ENCODE measurements at places on chromosomes 3 and 15.

DNA sequence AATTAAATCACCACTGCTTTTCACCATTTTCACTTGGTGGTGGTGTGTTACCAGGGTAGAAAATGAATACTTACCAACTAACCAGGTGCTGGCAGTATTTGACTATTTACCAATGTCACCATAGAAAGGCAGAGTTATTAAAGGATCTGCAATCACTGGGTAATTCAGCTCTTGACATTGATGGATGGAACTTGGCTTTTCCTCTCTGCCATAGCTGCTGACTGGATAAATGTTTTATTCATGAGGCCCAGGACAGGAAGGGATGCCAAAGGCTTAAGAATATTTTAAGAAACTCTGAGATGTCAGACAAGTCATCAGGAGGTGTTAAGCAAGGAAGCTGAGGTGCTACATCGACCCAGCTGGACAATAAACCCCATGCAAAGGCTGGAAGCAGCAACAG, 495.5 kb upstream of the CFAP20DC start:
- H3K27ac ChIP-seq, result no peak overlapping the region
- H3K4me1 ChIP-seq, result no peaks in the 10 kb centered on the region
- no peak for DNase-seq
- no peaks in the 10 kb centered on the region for H3K36me3 ChIP-seq
- H3K27me3 ChIP-seq, result no peaks in the 10 kb centered on the region
- H3K4me3 ChIP-seq, result no peak overlapping the region

- no peaks in the 10 kb centered on the region for H3K27me3 ChIP-seq
- no peak overlapping the region for H3K27ac ChIP-seq
- DNase-seq, result no peak
- H3K4me1 ChIP-seq, result no peaks in the 10 kb centered on the region
- no peaks in the 10 kb centered on the region for H3K36me3 ChIP-seq
- H3K4me3 ChIP-seq, result no peak overlapping the region
Observed at GRCh38 chr3:123672429-123673146, 87.7 kb upstream of the HACD2 start.

DNA sequence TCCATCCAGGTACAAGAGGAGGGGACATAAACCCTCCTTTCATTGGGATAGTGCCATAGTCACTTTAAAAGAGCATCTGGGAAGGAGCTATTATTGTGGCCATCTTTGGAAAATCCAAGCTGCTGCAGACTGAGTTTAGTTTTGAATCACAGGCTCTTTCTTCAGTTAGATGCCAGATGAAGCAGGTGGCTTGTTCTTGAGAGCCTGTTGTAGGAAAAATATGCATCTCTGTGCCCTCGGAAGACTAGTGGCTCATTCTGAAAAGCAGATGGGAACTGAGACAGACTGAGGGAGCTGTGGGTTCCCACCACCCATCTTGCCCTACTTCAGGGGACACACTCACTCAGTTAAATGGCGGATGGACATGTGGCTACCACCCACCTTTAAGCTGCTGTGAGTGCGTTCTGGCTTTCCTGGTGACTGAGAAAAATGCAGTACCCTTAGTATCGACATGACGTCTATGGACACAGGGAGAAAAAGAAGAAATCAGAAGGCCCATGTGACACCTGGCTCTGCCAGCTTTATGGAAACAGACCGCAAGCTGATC, 50.2 kb downstream of the RARB start:
- no peaks in the 10 kb centered on the region for H3K4me1 ChIP-seq
- H3K36me3 ChIP-seq, result no peaks in the 10 kb centered on the region
- no peak for DNase-seq

GRCh38 chr3:86047161-86047560, 943.8 kb downstream of the VGLL3 start:
- H3K27ac ChIP-seq, result no peak overlapping the region
- no peak overlapping the region for H3K4me3 ChIP-seq
- no peaks in the 10 kb centered on the region for H3K36me3 ChIP-seq
- no peak for DNase-seq
- H3K4me1 ChIP-seq, result no peaks in the 10 kb centered on the region

DNA sequence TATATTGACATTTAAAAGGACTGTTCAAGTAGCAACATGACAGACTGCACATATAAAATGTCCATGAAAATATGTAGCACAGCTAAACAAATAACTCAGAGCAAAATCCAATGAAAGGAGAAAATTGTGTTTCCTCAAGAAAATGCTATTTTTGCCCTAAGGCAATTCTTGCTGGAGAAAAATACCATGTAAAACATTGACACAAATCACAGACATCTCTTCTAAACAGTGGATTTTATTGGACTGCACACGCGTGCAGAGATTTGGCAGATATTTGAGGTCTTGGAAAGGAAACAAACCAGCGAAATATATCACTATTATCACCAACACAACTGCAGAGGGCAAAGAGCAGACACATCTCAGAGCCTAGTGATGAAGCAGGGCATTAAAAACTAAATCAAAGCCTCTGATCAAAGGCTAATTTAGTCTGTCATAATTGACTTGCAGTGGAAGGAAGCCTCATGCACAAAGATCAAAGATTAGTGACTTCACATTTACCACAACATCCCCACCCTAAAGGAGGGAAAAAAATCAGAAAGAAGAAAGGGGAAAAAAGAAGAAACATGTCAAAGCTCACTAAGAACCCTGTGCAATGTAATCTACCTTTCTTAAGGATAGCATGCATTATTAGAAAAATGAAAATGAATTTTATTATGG, 52.4 kb downstream of the CHL1 start:
- H3K27ac ChIP-seq, result no peak overlapping the region
- H3K36me3 ChIP-seq, result no peaks in the 10 kb centered on the region
- H3K4me3 ChIP-seq, result no peak overlapping the region
- DNase-seq, result no peak

DNA sequence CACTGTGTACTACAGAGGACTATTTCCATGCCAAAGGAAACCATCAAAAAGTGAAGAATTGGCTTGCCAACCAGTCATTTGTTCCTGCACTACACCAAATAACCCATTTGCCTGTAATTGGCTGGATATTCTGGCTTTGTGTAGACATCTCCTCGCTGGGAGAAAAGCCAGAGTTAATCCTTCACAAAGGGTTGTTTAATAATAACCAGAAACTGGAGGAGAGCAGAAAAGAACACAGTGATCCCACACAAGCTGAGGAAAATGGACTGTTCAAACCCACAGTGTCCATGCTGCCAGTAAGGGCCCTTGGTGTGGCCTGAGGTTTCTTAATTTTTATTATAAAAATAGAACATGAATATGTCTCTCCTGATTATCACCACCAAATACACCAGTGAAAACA, 294.0 kb downstream of the RORA start:
- peaks cover 7% of the 10 kb centered on the region for H3K4me1 ChIP-seq
- H3K36me3 ChIP-seq, result no peaks in the 10 kb centered on the region
- H3K27ac ChIP-seq, result no peak overlapping the region
- no peaks in the 10 kb centered on the region for H3K27me3 ChIP-seq
- H3K4me3 ChIP-seq, result no peak overlapping the region
- DNase-seq, result no peak

- no peaks in the 10 kb centered on the region for H3K27me3 ChIP-seq
- H3K36me3 ChIP-seq, result no peaks in the 10 kb centered on the region
- no peak for DNase-seq
- H3K4me3 ChIP-seq, result no peak overlapping the region
Observed at GRCh38 chr3:101886626-101887025, 37.3 kb downstream of the NFKBIZ start.

DNA sequence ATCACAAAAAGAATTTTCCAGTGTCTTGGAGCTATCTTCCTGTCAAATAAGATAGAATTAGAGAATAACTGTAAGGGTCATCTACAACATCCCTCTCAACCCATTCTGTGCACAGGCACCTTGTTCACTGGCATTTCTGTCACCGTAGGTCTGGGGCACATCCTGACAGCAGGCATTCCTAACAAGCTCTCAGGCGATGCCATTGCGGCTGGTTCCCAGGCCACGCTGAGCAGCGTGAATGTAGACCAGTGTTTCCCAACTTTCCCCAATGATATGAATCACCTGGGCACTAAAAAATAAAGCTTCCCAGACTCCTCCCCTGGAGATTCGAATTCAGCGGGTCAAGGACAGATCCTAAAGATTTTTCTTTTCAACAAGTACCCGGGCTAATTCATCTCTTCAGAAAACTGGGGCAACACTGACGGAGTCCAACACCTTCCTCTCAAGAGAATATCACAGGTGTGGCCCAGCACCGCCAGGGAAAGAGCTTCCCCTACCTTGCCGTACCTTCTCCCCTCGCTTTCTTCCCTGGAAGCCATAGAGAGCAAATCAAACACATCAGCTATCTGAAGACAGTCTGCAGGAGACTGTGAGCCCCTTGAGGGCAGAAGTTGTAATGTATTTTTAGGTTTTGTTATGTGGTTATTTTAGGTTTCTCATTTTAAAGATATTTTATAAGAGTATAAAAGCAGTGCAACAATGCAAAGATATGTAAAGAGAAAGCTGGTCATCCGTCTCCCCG, 143.4 kb downstream of the LIPC start:
- no peaks in the 10 kb centered on the region for H3K27me3 ChIP-seq
- H3K4me3 ChIP-seq, result no peak overlapping the region
- H3K36me3 ChIP-seq, result no peaks in the 10 kb centered on the region

DNA sequence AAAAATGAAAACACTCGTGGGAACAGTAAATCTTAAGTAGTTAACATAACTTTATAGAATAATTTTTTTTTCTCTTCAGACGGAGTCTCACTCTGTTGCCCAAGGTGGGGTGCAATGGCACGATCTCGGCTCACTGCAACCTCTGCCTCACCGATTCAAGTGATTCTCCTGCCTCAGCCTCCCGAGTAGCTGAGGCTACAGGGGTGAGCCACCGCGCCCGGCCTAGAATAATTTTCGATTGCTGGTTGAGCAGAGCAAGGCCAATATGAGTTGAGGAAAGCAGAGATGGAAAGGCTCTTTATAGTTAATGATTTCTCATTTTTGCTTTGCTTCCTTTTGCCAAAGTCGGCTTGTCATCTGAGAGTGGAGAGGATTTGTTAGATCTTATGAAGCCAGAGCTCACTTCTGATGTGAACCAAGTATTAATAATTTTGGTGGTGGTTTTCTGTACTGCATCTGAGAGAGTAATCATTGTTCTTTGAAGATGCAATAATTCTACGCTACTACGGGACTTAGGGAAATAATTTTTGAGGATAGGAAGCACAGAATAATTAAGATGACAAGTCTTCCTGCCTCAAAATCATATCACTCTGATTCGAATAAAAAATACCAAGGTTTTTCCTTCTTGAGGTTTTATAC, 1.6 kb upstream of the GOLM2 start:
- H3K4me1 ChIP-seq, result peaks cover 17% of the 10 kb centered on the region
- peak overlapping the region; percentile 94 for H3K4me3 ChIP-seq
- no peaks in the 10 kb centered on the region for H3K36me3 ChIP-seq
- no peaks in the 10 kb centered on the region for H3K27me3 ChIP-seq
- peak overlapping the region; percentile 93 for H3K27ac ChIP-seq
- DNase-seq, result no peak

- no peaks in the 10 kb centered on the region for H3K27me3 ChIP-seq
- H3K27ac ChIP-seq, result no peak overlapping the region
- H3K36me3 ChIP-seq, result no peaks in the 10 kb centered on the region
- H3K4me1 ChIP-seq, result no peaks in the 10 kb centered on the region
- no peak overlapping the region for H3K4me3 ChIP-seq
Observed at GRCh38 chr3:78792212-78792611, 975.6 kb downstream of the ROBO1 start.

DNA sequence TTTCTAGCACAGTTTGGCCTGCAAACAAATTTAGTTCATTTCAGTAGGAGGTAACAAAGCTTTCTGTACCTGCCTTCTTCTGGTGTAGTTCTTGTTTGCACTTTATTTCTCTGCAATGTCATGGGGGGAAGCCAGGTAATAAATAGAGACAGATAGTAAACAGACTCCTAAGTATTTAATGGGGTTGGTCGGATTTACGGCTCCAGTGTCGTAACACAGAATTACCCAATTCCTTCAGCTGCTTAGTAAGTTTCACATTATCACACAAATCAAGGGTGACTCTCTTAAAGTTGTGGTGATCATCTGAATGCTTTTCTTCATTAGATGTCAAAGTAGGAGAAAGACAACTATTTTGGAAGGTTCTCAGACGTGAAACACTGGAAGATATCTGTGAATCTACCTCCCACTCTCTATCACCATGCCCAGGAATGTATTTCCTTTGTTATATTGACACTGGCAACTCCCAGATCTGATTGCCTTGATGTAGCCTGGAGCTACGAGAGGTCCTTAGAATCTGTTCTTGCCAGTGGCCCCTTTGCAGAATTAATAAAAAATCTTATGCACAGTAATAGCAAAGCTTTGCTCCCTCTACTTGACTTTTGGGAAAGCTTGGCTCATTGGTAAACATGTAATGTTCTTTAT, 25.0 kb upstream of the TMC3 start:
- no peak for DNase-seq
- H3K4me3 ChIP-seq, result no peak overlapping the region
- no peak overlapping the region for H3K27ac ChIP-seq
- H3K36me3 ChIP-seq, result no peaks in the 10 kb centered on the region
- H3K4me1 ChIP-seq, result no peaks in the 10 kb centered on the region

DNA sequence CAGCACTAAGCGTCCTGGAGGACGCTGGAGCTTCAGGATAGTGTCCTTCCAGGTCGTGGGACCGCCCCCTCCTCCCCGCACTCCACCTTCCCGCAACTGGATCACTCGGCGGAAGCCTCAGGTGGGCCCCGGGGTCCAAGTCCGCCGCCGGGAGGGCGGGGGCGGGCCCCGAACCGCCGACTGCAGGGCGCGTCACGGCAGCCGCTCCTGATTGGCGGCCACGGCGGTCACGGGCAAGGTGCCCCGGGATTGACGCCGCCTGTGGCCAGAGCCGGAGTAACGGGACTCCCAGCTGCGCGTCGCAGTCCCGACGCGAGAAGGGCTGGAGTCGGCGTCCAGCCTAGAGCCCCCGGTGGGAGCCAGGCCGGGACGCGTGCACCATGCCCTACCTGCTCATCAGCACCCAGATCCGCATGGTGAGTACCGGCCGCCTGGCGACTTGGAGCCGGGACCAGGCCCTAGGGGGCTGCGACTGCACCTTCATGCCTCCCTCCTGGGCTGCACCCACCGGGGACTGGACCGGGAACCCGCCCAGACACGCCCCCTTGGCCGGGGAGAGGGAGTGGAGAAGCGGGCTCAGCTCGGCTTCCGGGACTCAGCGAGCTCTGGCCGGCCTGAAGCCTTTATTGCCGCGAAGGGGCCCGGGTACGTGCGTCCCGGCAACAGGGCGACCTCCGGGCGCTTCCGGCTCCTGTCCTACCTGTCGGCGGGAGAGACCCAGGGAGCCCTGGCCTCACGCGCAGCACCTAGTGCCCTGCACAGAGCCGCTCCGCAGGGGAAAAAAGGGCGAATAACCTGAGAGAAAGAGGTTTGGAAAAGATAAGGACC, at the start of gene GCHFR:
Gene GCHFR, plus strand, starts transcription at position 268 of the 828 bp plus-strand sequence. Its CDS starts 113 bp downstream, at position 381.
- no peaks in the 10 kb centered on the region for H3K27me3 ChIP-seq
- DNase-seq, result peak; percentile 64
- H3K4me3 ChIP-seq, result peak within 1 kb of the TSS; percentile 77
- peak within 1 kb of the TSS; percentile 73 for H3K27ac ChIP-seq
- peaks cover 12% of the 10 kb centered on the region for H3K36me3 ChIP-seq

GRCh38 chr3:120846073-120846472, 61.9 kb upstream of the STXBP5L start:
- no peaks in the 10 kb centered on the region for H3K36me3 ChIP-seq
- no peaks in the 10 kb centered on the region for H3K27me3 ChIP-seq
- H3K4me1 ChIP-seq, result no peaks in the 10 kb centered on the region
- DNase-seq, result no peak
- no peak overlapping the region for H3K27ac ChIP-seq

Measured in effector memory CD4-positive, alpha-beta T cell (primary cell).